CD4-positive, alpha-beta T cell treated with Interleukin-12 subunit alpha and Interleukin-12 subunit beta, for 1 hour (primary cell): ENCODE measurements at places on chromosomes 5 and 9.

- DNase-seq = no peak
These were observed 30.9 kb upstream of the ORM1 start for GRCh38 chr9:114291886-114292590.

DNA sequence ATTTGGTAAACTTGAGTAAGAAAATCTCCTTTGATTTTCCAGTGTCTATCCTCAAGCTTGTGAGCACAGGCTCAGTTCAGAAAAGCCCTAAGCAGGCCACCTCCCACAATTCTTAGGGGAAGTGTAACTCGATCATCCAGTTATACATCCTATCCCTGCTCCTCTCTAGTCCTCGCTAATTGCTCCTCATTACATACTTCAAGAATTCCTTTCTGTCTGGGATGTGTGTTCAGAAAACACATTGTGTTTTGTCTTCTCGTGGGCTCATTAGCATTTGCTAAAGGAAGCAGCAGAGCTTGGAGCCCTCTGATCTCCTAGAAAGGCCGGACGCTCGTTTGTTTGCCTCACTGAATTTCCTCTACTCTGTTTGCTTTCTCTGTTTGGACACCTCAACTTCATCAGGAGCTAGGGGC, 268.2 kb upstream of the RFX3 start:
- DNase-seq = no peak

- no peak for DNase-seq
These were observed 12.6 kb downstream of the AUH start for GRCh38 chr9:91349115-91349555.

DNA sequence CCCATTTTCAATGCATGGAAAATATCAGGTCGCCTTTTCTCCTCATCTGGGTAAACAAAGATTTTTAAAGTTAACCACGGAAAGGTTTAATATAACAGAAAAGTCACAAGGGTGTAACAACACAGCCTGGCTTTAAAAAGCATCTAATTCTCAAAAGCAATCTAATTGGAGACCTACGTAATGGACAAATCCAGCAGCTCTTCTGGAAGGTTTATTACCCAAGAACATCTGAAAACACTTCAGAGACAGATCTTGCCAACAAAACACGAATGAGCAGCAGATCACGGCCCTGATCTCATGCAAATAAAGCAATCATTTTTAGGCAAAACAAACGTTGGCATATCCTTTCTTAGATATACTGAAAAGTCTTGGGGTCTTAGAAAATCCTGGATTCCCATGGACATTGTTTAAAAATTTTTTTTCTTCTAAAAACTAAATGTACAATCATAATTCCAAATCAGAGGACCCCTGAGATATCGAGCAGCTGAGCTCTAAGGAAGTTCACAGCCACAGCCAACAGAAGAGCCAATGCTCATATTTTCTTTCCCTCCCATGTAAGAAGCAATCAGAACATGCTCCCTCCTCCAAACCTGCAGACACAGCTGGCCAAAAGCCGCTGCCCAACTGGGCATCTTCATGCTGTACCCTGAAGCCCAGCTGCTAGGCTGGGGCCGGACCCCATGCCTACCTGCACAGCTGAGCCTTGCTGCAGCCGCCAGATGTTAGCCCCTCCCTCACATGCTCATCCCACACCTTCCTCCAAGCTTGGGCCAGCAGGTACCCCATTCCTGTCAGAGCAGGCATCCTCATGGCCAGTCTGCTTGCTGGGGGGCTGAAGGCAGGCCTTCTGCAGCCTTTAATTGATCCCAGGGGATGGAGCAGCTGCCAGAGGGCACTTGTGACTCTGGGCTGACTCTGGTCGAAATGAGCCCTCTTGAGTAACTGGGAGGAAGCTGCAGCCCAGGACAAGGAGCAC, 11.2 kb downstream of the ANKS6 start:
- no peak for DNase-seq

DNA sequence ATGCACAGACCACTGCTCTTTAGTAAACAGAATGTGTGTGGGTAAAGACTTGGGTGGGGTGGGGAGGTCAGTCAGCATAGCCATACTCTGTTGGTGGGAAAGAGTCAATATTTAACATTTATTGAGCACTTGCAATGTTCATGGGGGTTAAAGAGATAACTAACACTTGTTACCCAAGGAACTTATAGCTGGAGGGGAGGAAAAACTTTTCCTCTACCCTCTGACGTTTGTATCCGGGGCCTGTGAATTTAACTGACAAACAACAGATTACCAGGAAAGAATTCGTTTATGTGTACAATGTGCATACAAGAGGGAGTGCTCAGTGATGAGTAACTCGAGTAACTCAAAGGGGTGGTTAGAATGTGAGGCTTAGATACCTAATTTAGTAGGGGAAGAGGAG, 6.8 kb upstream of the CLINT1 start:
- no peak for DNase-seq

DNA sequence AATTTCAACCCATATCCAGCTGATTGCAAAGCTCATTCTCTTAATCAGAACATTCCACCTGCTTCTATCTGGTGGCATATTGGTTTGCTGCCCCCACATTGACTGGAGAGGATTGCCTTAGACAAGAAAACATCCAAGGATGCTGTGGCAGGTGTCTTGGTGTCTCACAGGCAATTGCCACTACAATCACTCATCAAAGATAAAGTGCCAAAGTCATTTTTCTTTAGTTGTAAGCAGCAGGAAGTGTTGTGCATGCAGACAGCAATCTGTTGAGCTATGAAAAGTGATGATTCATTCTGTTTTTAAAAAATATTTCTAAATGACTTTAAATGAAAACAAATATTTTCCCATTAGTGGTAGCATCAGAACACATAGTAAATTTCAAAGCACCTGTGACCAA, 53.9 kb downstream of the CDH6 start:
- no peak for DNase-seq

DNA sequence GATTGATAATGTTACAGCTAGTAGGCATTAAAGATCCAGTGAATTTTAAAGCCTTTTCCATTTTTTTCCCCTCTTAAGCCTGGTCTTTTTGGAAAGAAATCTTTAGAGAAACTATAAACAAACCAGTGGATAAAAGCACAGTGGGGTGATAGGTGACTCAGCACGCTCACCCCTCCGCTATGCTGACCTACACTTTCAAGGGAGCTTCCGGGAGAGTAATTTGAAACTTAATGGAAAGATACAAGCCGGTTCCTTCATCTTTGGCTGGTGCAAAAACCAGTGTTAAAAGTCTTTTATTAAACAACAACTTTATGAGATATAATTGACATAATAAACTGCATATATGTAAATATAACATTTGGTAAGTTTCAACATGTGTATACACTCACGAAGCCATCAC, 27.0 kb upstream of the ALDOB start:
- no peak for DNase-seq

DNA sequence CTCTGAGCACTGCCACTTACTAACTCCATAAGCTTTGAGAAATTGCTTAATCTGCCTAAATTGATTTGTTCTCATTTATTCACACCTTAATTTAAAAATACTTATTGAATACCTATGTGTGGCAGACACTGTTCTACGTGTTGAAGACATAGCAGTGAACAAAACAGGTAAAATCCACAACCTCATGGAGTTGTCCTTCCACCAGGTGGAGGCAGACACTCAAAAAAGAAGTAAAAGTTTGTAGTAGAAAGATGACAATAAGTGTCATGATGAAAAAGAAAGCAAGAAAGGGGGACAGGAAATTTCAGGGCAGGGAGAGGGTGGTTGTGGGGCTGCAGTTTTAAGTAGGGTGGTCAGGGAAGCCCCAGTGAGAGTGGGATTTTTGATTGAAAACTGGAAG, 94.9 kb downstream of the SREK1 start:
- no peak for DNase-seq

DNA sequence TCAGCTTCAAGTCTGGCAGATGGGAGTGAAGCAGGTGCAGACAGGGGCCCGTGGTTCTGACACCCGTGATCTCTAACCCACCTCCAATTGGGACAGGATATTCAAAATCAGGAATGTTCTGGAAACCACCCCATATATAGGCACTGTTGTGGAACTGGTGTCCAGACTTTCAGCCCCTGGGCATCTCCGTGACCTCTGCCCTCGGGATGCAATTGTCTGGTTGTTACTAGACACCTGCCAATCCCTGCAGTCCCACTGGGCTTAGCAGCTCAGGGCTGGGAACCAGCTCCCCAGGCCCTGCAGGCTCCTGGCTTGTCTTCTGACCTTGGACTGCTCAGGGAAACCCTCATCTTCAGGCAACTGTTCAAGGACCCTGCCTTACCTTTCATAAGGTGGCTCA, 38.8 kb downstream of the NTNG2 start:
- DNase-seq = no peak

DNA sequence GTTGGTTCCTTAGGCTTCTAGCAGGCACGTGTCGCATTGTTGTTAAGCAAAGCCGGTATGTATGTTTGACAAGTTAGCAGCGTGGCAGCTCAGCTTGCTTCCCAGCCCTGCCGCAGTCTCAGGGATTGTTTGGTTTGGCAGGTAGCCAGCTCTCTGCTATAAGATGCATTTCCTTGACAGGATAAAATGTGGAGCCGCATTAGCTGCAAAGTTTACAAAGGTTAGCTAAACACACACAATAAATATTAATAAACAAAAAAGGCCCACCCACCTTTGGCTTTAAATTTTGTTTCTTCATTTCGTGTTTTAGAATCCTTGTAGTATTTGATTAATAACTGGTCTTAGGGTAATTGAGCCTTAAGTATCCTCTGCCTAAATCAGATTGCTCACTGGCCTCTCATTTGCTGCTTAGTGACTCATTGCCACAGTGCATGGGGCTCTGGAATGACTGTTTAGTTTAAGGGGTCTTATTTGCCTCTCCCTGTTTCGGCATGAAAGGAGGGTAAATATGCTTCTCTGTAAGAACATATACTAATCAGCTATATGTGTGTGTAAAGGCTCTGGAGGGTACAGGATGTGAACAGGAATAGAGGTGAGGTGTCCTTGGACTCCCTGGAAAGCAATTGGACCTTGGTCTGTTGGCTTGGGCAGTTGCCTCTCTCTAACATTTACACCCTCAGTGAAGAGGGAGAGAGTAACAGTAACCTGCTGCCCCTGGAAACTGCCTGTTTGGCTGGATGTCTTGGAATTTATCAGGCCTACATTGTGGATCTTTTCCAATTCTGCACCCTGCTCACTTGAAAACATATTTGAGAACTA, 122.0 kb downstream of the GDNF start:
- no peak for DNase-seq

GRCh38 chr5:179624841-179625271, 1.4 kb upstream of the HNRNPH1 start:
- DNase-seq = no peak

- DNase-seq = no peak
These were observed 211.3 kb downstream of the FAM114A2 start for GRCh38 chr5:153827397-153827796.

- no peak for DNase-seq
These were observed 60.7 kb downstream of the COL27A1 start for GRCh38 chr9:114216081-114216480.

- no peak for DNase-seq
These were observed 83.9 kb downstream of the BARX1 start for GRCh38 chr9:93871286-93871685.

GRCh38 chr5:33195431-33196165, 245.2 kb upstream of the TARS1 start:
- DNase-seq = no peak

DNA sequence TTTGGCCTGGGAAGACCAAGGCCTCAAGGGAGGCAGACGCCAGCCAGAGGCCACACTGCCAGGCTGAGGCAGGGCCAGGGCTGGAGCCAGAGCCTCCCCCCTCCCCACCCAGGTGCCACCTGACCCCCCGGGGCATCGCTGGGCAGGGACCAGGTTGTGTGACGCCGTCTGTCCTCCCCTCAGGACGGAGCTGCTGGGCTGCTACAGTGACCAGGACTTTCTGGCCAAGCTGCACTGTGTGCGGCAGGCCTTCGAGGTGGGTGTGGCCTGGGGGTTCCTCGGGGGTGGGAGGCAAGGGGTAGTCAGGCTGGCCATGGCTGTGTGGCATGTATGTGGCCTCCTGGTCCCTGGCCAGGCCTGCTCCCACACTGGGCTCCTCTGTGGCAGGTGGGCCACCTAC, 17.9 kb upstream of the DOLPP1 start:
- no peak for DNase-seq

GRCh38 chr5:95817430-95817829, 5.1 kb downstream of the GLRX start:
- peak; percentile 57 for DNase-seq

DNA sequence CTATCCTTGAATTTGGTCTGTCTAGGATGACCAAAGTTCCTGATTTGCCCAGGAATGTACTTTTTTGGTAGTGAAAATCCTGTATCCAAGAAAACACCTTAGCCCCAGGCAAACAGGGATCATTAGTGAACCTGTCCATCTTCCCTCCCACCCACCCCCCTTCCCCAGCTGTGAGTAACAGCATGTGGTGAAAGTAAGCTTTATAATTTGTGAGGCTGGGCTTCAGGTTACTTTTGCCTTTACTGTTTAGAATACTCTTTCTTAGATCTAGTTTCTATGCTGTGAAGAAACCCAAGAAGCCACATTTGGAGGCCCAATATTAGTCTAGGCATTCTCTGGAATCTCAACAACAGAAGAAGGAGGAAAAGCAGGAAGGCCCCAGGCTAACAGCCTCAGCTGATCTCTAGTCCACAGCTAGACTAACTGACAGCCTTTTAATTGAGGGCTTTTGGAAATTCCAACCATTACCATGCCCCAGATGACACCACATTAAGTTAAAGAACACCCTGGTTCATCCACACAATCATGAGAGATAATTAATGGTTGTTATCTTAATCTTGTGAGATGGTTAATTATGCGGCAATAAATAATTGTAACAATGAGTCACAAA, 703.0 kb upstream of the NUDT12 start:
- no peak for DNase-seq

GRCh38 chr5:73447530-73448462, 781 bp downstream of the FOXD1 start:
- peak; percentile 52 for DNase-seq

DNA sequence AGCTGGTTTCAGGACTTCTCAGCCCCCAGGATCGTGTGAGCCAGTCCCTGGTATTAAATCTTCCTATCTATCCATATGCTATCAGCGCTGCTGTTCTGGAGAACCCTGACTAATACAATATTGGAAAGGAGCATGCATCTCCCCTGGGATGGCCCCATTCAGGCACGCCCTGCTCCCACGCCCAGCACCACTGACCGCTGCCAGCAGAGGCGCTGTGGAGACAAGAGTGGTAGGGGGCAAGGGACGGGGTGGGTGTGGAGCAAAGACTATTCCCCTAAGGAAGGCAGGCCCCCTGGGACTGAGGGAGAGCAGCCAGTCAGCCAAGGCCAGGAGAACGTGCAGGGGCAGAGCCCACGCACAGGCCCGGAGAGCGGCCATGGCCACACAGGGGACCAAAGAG, 116.0 kb downstream of the VAV2 start:
- no peak for DNase-seq

- DNase-seq = no peak
These were observed 687.0 kb upstream of the C9orf72 start for GRCh38 chr9:28260330-28260729.

GRCh38 chr9:83959061-83959460, 21.0 kb downstream of the HNRNPK start:
- DNase-seq = no peak
